ENCODE measurements at places on chromosomes 5 and 9. TPM values are rescaled to one million over a fixed set of nuclear protein-coding genes. Genes with fewer than 3 reads are reported as not detected.

Gene ATP10B
- total RNA-seq: 1.1 TPM

DNA sequence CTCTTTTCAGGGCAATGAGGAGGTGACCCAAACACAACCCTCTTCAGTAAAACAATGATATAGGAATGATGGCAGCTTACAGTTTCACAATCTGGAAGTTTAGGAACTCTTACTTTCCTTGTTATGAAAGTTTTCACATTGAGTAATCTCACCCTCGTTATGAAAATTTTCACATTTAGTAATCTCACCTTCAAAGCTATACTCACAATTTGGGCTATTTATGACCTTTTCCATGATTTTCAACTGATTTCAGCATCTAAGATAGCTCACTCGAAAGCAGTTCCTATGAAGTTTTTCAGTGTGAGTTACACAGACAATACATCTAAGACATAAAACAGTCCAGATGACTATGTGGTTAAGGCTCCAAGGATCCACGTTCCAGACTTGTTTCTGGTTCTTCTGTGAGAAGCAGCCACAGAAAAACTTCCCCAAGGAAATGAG is 57.1 kb downstream of the FOXD1 start:
- no peaks in the 10 kb centered on the region for H3K4me1 ChIP-seq
- H3K4me3 ChIP-seq: no peak overlapping the region
- no peak for DNase-seq
- H3K36me3 ChIP-seq: no peaks in the 10 kb centered on the region
- H3K27me3 ChIP-seq: no peaks in the 10 kb centered on the region

Gene GARIN3
- not detected for total RNA-seq

DNA sequence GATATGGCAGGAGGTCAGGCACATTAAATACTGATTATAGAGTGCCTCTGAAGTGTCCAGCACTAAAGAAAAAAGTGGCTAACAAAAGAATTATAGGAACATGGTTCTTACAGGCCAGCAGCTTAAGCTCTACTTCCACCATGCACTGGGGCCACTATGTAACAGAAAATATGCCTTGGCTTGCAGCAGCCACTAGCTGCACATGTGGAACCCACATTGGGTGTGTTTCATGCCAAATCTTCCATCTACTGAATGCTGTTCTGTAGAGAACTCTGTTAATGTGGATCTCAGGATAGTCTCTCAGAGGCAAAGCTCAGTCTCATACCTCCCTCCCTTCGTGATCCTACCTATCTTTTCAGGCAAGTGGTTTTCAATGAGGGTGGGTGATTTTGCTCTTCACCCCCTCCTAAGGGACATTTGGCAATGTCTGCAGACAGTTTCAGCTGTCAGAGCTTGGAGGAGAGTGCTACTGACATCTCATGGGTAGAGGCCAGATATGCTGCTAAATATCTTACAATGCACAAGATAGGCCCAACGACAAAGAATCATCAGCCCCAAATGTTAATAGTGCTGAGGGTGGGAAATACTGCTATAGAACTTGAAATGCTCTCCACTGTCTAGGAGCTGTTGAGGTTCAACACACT is 218.9 kb downstream of the TARS1 start:
- no peak overlapping the region for H3K4me3 ChIP-seq
- H3K36me3 ChIP-seq: no peaks in the 10 kb centered on the region
- H3K27me3 ChIP-seq: no peaks in the 10 kb centered on the region
- DNase-seq: no peak
- no peaks in the 10 kb centered on the region for H3K4me1 ChIP-seq

All from sigmoid colon (tissue), 7 donors.